ENCODE measurements at places on chromosomes 2 and 18.
A peak's percentile ranks its signal among the peaks of the same experiment; 100 is the strongest.

DNA sequence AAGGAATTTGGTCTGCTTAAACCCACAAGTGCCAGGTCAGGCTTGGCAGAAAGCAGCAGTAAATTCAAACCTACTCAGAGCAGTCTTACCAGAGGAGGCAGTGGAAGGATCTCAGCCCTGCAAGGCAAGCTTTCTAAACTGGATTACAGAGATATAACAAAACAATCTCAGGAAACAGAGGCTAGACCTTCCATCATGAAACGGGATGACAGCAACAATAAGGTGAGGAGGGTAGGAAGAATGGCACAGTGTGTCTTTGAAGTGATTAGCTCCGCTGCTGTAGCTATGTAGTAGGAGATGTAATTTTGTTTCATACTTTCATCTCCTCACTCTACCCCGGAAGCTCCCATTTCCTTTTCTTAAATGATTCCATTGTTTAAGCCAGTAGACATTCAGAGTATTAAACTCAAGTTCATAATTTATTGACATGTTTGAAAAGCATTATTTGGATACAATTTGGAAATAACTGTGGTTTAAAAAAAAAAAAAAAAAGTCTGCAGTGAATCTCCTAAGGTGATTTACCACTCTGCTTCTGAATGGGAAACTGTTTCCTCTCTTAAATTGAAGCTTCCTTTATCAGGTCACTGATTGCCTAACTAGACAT, 29.4 kb upstream of the DYSF start:
- no peak for DNase-seq

- DNase-seq = peak; percentile 63
Observed at GRCh38 chr2:203238704-203239526, at the start of gene CYP20A1. CYP20A1 (plus strand) TSS chr2:203239018; CDS start chr2:203239063, 45 bp downstream.

DNA sequence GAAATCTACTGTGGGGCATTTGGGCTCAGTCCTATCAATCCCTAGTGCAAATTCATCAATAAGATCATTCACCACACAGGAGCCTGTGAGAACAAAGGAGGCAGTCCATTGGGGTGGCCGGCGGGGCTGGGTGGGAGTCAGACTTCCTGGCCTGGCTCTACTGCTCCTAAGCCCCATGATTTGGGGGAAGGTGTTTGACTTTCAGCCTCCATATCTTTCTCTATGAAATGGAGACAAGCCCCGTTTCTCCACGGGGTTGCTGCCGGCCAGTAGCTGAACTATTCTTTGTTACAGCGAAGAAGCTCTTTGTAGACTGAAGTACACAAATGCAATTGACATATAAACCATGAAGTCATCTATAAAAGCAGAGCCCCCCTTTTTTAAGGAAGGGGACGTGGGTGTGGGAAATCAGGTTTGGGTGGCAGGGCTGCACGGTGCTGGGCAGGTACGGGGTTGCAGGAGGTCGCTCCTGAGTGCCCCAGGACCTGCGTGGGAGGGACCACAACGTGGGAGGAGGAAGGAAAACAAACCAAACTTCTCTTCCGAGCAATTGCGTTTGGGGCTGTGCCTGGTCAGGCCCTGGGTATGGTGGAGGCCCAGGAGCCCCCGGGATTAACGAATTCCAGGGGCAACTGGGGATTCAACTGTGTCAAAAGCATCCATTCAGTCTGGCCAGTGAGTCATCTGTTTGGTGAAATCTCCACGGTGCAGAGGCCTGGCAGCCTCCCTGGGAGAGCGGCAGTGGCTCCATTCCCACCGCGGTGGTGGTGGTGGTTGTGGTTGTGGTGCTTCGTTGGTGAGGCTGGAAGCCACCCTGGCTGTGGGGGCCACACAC, 18.2 kb downstream of the FBLN7 start:
- no peak for DNase-seq

GRCh38 chr2:209907746-209908145, 94.7 kb upstream of the RPE start:
- no peak for DNase-seq

DNA sequence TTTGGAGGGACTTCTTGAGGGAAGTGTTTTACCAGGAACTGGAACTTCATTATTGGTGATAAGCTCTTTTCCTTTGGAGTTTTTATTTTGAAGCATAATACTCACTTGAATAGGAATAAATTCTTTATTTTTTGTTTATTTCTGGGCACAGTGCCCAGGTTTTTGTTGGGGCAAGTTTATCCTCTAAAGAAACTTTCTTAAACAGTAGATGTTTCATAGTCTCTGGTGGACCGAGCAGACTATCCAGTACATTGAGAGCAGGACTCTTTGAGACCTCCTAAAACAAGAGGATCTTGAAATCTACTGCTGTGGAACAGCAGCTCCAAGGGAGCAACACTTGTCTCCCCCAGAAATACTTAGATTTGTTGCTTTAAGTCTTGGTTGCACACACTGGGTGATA, 109.4 kb downstream of the PARD3B start:
- no peak for DNase-seq

DNA sequence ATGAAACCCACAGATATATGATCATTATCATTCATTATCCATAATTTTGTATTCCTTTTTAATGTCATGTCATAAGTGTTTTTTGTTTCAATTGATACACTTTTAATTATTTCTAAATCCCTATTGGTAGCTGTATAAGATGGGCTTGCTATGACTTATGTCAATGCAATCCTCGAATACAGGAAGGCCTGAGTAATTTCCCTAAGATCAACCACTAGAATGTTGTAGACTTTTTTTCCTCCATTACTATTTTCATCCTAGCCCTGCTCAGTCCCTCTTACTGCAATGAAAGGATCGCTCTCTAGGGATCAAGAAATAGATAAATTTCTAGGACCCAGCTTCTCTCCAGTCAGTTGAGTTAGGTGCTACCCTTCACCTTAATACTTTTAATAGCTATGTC, 186.3 kb downstream of the KCNE4 start:
- no peak for DNase-seq

GRCh38 chr2:80378-80777, 34.1 kb upstream of the FAM110C start:
- no peak for DNase-seq

DNA sequence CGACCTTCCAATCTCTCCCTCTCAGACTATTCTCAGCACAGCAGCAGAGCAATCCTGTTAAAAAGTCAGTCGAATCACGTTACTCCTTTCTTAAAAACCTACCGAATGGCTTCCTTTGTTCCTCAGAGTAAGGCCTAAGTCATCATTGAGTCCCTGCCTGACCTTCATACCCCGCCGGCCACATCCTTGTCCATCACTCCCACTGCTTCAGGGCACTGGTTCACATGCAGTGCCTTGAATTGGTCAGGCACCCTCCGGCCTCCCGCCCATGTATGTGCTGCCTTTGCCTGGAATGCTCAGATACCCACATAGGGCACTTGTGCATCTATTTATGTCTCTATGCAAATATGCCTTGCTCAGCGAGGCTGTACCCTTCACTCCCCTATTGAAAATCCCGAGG, 206.4 kb downstream of the DLGAP1 start:
- no peak for DNase-seq

DNA sequence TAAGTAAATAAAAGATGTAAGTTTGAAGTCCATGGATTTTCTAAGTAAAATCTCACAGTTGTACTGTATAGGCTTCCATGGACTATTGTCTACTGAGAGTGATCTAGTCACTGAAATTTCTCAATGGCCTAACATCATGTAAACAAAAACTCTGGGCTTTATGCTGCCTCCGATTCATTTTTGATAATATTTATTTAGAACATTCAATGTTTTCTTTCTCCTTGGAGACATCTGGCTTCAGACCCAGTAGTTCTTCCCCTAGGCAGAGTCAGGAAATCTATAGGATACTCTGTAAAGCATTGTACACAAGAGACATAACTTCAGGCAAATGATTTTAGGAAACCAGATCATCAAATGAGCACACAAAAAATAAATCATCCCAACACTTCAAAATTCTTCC, 1208.6 kb upstream of the ZEB2 start:
- DNase-seq = no peak

DNA sequence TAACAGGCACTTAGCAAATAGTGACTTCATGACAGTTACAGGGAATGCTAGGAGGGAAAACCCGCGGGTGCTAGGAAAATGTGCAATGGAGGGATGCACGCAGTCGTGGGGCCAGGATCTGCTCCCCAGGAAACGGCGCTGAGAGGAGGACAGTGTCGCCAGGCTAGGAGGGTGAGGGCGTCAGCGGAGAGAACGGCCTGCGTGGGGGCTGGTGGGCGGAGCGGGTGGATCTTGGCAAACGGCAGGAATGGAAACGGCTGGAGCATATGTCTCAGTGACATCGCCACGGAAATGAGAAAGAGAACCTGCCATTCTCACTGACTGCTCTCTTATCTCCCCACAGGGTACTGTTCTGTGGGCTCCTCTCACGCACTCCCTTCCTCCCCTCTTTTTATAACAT, 478.5 kb upstream of the ID2 start:
- DNase-seq = no peak

- DNase-seq = no peak
Observed at GRCh38 chr2:181461056-181461997, 4.1 kb downstream of the ITGA4 start.

GRCh38 chr2:187544371-187545080, 9.7 kb downstream of the TFPI start:
- no peak for DNase-seq

GRCh38 chr2:179936654-179937053, 70.4 kb downstream of the CWC22 start:
- DNase-seq = no peak

DNA sequence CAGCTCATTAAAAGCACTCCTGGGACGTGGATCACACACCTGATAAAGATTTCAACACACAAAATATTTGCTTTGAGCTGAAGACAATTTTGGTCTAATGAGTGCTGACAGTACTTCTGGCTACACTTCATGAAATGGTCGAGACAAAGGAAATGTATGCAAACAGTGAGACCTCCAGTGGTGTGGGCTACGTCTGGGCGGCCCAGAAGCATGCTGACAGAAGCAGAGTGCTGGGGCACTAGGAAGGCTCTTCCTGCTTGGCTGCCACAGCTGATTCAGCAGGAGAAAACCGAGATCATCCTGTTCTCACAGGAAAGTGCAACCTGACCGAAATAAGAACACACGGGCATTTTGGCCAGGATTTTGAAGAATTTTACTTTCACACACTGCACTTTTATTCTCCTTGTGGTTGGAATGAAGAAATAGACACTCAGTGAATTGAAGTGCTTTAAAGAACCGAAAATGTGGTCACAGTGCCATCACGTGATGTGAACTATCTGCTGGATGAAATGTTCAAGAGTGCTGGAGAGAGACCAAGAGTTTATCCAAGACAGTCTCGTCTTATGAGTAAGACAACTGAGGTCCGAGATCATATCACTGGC, 149.5 kb downstream of the CCBE1 start:
- no peak for DNase-seq

GRCh38 chr18:2985628-2986027, 27.3 kb downstream of the LPIN2 start:
- no peak for DNase-seq

GRCh38 chr18:35192415-35192814, 48.4 kb upstream of the ZNF397 start:
- no peak for DNase-seq

DNA sequence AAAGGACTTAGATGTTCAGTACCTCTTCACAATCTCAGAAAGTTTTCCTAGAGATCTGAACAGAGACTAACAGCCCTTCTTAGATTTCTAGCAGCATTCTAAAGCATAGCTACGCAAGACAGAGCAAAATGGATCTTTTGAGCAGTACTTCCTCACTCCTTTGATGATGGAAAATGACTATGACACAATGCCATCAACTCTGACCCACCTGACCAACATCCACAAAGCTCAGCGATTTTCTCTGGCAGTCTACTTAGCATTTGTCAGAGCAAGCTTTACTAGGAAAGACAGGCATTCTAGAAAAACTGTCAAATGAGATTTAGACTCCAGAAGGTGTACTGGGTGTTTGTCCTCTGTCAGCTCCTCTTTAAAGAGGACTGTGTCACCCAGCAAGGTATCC, 180.9 kb upstream of the ACVR2A start:
- DNase-seq = no peak

GRCh38 chr18:78169174-78169864, 810.3 kb upstream of the SALL3 start:
- no peak for DNase-seq

DNA sequence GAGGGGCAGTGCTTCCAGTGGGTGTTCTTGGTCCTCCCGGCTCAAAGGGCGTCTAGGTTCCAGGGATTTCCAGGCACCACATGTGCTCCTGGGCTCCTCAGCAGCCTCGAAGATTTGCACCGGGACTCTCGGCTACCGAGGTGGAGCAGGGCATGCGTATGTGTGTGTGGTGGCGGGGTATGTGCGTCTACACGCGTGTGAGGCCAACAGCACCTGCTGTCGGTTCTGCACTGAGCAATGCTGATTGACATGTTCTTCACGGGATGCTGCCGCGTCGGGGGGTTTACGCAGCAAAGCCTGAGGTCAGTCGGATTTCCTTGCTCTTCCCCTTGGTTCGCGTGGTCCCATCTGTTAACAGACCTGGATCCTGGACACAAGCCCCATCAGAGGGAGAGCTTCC, 119.8 kb downstream of the NDUFA10 start:
- no peak for DNase-seq

- DNase-seq = no peak
Observed at GRCh38 chr2:75498907-75499306, 61.8 kb downstream of the EVA1A start.

GRCh38 chr2:106596844-106597243, 109.7 kb downstream of the CD8B2 start:
- no peak for DNase-seq

DNA sequence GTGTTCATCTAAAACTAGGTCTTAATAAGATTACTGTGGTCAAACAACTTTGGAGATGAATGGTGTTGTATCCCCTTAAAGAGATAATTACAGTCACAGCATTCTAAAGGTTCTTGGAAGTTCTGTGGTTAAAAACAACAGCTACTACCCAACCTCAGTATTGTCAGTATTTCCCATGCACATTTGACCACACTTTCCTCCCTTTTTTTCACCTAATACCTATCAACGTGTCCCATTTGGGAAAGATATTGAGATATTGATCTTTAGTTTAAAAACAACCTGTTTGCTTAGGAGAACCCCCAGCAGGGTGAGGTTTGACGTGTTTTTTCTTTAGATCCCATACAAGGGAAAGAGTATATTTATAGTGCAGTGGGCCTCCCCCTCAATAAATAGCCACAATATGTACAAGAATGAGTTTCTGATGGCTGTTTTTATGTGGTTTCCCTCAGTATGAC, 65.6 kb downstream of the WDR7 start:
- DNase-seq = no peak

DNA sequence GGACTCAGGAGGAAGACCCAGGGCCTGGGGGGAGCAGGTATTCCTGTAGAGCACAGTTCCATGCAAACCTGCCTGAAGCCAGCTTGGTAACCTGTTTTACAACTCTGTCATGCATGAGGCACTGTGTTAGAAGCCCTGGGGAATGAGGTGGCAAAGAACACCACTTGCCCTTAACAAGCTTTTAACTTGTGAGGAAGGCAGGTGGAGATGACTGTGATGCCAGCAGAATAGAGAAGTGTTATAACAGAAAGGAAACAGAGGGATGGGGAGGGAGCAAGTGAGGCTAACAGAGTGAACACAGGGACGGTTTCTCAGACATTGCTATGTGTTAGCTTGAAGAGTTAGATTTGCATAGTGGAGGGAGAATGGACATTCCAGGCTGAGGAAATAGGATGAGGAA, 11.5 kb upstream of the IL1A start:
- DNase-seq = no peak

Data from cortex of kidney (tissue), 1 donor.